D721Med (cell line): ENCODE measurements at places on chromosomes 2 and 18.

GRCh38 chr2:8993902-8994278 is 9.6 kb downstream of the MBOAT2 start:
- no peak for DNase-seq

- no peak for DNase-seq
These were observed 1.5 kb upstream of the NR4A2 start for GRCh38 chr2:156333951-156334495.

DNA sequence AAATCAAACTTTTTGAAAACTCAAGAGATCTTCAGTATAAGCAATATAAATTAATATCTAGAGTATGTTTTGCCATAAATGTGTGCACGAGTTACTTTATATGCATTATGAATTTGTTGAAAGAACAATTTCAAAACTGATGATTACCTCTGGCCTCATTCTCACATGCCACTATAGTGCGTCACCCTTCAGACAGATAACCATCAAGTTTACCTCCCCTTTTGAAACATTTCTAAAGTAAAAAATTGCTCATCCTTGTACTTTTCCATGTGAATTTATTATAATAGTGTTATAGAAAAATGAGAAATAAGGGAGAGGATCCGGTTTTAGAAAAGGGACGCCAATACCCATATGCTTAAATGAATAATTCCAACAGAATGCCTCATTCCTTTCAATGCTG is 38.3 kb downstream of the ZEB2 start:
- DNase-seq, result no peak

DNA sequence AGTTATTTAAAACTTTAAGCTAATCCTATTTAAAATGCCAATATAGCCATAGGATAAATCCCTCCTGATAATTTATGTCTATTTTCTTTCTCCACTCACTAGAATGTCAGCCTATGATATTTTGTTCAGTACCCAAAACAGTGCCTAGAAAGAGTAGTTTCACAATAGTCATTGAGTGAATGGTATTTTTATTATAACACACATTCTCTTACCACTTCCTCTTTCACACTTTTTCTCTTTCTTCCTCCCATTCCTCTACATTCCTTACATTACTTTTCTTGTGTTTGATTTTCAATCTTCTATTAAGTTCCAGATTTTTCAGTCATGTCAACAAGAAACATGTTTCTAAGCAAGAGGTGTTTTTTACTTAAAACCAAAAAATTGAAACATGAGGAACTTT is 327.6 kb upstream of the UBE2E3 start:
- DNase-seq, result no peak

DNA sequence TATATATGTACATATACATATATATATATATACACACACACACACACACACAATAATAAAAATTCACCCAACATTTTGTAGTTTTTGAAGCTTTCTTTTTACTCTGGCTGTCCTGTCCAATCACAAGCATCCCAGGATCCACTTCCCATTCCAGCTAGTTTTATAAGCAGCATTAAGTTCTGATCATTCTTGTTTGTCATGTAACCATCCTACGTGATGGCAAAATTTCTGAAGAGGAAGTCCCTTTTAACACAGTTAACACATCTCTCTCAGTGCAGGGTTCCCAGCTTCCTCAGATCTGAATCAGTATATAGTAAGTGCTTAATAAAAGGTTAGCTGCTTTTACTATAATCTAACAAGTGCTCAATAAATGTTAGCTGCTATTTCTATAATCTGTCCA is 26.4 kb downstream of the MYOM1 start:
- DNase-seq, result no peak

GRCh38 chr2:30122362-30122761 is 24.4 kb upstream of the YPEL5 start:
- DNase-seq, result no peak

GRCh38 chr2:72538486-72538885 is 287.3 kb downstream of the EXOC6B start:
- DNase-seq, result no peak
